Eye (tissue), 1 donor: ENCODE measurements at places on chromosomes 6 and 20.

- DNase-seq: no peak
These were observed 27.4 kb downstream of the HEBP2 start for GRCh38 chr6:138431256-138432062.

DNA sequence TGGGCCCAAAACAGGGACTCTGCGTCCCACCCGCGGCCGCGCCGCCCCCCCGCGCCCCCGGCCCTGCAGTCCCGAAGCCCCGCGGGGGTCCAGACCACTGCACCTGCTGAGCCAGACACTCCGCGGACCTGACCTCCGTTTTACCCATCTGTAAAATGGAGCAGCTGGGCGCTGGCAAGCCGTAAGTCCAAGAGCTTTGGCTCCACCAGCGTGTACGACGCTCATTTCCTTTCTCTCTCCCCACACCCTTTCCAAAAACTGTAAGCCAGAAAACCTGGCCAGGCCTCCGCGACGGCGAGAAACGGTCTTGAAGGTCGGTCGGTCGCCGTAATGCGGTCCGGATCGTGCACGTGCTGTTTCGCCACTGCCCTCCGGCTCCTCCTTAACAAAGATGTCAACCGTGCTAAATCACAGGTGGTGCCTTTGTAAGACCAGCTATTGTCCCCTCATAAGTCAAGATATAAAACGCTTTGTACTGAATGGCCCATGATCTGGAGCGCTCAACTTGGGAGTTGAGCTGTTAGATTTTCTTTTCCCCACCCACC is 7.8 kb upstream of the NR2E1 start:
- peak; percentile 73 for DNase-seq

- DNase-seq: no peak
These were observed 78.0 kb upstream of the AGPAT4 start for GRCh38 chr6:161351858-161352257.

DNA sequence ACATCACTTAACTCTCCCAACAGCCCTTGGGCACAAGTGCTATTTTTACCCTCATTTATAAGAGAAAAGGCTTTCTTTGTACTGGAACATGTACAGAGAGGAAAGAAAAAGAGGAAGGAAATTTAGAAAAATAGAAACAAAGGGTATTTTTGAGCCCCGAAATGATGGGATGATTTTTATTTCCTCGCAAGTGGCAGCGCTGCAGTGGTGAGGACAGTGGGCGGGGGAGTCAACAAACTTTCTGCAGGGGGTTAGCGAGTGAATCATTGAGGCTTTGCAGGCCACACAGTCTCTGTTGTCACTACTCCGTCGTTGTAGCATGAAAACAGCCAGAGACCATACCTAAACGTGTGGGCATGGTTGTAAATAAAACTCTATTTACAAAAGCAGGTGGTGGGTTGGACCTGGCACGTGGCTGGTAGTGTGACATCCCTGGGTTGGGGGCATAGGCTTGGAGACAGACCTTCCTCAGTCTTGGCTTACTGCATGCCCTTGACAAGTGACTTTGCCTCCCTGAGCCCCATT is 25.5 kb upstream of the OCSTAMP start:
- DNase-seq: no peak

DNA sequence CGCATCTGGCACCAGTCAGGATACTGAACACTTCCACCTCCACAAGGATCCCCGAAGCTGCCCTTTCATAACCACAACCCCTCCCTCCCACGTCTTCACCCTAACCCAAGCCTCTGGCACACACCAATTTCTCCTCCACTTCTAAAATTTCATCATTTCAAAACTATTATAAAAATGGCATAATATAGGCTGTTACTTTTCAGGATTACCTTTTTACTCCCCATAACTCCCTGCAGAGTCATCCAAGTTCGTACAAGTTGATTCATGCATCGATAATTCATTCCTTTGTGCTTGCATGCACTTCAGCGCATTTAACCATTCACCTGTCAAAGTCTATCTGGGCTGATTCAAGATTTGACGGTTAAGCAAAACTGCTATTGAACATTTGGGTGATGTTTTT is 30.6 kb upstream of the LY86 start:
- peak; percentile 93 for DNase-seq

GRCh38 chr6:139109558-139109957 is 25.3 kb upstream of the HECA start:
- DNase-seq: no peak

GRCh38 chr6:139858429-139858828 is 484.0 kb upstream of the CITED2 start:
- DNase-seq: peak; percentile 75

DNA sequence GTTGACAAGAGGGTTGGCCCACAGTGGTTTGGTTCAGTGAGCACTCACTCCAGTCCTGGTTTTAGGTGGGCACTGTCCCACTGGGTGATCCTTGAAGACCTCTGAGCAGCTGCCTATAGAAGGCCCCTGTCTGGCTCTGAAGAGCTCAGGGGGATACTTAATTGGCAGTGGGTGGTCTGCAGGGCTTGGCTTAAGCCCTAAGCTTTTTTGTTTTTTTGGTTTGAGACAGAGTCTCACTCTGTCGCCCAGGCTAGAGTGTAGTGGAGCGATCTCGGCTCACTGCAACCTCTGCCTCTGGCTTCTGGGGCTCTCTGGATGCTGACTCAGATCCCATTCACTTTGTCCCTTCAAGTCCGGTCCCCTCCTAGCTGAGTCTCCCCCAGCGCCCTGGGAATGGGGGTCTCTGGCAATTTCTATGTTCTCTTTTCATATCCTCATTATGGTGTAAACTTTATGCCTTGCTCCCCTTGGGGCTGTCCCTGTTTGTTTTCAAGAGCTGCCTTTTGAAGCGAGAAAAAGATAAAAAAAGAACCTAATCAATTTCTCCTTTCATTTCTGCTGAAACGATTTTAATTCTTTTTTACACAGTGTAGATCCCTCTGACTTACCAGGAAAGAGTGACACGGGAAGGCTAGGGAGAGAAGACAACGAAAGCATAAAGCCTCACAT is 12.2 kb upstream of the KCNG1 start:
- no peak for DNase-seq
